ENCODE measurements at places on chromosomes 3 and 15. TPM values are rescaled to one million over a fixed set of nuclear protein-coding genes. Genes with fewer than 3 reads are reported as not detected.

Gene CDHR4
- not detected for total RNA-seq

- no peak for DNase-seq
Observed at GRCh38 chr3:37149257-37149656, 25.1 kb downstream of the LRRFIP2 start.

DNA sequence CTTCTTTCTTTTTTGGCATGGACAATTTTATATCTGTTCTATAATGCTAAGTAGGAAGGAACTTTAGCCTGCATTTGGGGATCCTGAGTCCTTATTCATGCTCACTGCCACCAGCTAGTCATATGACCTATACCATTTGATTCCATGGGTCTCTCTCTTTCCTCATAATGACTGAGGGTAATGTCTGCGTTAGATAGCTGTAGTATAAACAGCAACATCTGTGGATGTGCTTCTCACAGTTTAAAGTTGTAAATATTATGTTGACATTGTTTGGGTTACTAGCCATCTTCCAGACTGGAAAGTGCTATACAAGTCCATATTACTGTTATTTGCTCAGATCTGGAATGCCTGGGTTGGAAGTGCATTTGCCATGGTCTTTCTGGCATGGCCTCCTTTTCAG is 274.9 kb upstream of the SEMA6D start:
- DNase-seq = no peak

DNA sequence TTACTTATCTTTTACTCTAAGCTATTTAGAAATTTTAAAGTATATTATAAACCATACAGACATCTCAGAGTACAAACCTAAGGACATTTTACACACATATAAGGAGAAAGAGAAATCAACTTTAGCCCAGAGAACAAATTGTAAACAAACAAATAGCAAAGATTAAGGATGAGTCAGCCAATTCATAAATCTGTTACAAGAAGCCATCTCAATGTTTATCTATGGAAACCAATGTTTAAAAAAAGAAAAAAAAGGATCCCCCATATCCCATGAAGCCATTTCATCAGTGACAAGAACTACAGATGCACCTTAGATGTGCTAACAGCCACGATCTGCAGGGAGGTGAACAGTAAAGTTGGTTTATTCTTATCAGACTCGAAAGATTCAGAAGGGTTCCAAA is 437.1 kb downstream of the SHQ1 start:
- DNase-seq = no peak

- no peak for DNase-seq
Observed at GRCh38 chr3:191438150-191438814, 22.7 kb upstream of the PYDC2 start.

GRCh38 chr15:78969687-78970349 is 25.0 kb upstream of the CTSH start:
- no peak for DNase-seq

- DNase-seq = no peak
Observed at GRCh38 chr15:81887912-81888311, 157.9 kb downstream of the MEX3B start.

All from frontal cortex (tissue), 4 donors.